Stimulated activated CD8-positive, alpha-beta memory T cell treated with anti-CD3 and anti-CD28 coated beads, Interleukin-15, amount 100 ng/mL, for 4 hours (primary cell): ENCODE measurements at places on chromosomes 12 and 14.

GRCh38 chr12:69570545-69571399 lies 14.5 kb upstream of the CCT2 start:
- no peak for DNase-seq

DNA sequence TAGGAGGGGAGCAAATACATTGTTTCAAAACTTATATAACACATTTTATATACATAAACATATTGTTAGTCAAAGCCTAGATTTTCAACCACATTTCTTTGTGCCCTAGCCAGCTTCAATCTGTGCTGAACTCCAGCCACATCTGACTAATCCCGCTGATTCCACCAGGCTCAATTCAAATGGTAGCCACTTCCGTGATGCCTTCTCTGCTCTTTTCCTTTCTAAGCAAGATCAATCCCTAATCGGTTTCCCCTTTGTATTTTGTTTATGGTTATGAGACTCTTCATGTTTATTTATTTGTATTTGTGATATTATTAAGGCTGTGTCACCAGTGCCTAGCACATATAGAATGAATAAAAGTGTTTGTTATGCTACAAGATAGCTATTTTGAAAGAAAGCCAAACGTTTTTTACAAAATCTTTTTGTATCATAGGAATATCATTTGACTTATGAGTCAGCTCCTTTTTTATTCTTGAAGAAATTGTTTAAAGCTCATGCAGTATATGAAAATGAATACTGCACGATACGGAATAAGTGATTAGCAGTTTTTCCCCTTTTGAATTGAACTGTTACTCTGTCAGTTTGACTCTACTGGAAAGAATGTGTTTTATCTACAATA lies 110.2 kb downstream of the PLEKHA5 start:
- DNase-seq = no peak

DNA sequence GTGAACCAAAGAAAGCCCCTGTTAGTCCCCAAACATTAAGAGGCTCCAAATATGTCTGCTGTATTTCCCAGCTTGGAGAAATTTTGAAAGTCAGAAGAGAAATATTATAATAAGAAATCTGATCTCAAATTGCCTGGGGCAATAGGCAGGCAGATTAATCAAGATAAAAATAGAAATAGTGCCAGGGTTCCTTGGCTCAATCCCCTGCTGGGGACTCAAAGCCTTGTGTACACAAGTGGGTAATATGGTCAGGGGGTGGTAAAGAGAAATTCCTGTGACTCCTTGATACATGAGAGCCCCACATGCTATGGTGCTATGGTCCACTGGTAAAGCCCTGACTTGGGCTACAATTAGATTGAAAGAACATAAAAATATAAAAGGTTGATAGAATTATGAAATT lies 41.3 kb upstream of the ARID2 start:
- no peak for DNase-seq

GRCh38 chr14:31070431-31070830 lies 44.3 kb upstream of the STRN3 start:
- no peak for DNase-seq

GRCh38 chr12:38919191-38919590 lies 13.8 kb upstream of the CPNE8 start:
- no peak for DNase-seq

DNA sequence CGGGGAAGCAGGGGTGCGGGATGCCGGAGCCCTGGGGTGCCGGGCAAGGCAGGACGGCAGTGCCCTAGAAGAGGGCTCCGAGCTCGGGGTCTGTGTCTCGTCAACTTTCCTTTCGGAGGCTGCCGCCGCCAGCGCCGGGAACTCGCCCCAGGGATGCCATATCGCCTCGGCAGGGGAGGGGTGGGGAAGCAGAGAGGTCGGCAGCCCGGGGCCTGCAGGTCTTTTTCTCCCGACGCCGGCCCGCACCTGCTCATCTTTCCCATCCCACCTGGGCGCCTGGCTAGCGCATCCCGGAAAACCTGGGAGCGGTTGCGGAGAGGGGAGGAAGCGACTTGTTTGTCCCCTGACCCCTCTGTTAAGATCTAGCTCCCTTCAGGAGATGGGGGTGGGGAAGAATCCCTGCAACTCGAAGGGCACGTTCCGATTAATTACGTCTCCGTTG lies 547 bp downstream of the CNTN1 start:
- DNase-seq = no peak

DNA sequence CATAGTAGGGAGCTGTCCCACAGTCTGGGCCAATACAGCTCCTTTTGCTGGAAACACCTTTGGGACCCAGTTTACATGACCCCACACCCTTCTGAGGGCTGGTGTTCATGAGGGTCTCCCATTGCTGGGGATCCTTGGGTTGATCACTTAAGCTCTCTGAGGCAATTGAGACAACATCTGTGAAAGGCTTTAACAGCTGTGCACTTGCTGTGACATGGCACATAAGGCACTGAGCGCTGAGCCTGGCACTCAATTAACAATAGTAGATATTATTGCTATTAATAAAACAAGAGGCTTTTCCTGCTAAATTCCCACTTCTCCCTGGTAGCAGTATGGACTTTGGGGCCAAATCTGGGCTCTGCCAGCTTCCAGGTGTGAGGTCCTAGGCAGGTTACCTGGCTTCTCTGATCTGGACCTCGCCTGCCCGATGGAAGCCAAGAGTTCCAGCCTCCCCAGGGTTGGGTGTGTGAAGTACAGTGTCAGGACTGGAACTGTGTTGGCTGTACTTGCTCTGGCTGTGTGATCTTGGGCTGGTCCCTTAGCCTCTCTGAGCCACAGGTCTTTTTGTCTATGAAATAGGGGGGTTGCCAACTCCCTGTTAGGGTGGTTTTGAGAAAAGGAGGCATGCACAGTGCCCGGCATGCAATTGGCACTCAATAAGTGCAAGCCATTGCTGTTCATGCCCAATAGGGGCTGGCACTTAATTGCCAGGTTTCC lies 3.1 kb downstream of the SH2B3 start:
- no peak for DNase-seq

DNA sequence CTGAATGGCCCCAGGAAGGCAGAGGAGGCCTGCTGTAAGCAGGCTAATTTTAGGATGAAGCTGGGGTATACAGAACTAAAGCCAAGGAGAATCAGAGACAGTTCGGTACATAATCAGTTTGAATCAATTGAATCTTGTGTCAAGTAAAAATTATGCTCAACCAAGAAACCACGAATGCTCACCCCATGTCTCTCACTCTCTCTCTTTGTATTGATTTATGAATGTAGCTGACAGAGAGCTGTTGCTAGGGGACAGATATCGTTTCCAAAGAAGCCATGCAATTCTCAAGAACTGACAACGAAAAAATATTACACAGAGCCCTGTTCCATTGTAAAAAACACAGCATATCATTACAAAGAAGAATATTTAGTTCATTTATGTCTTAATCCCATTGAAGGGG lies 151.1 kb upstream of the PKP2 start:
- no peak for DNase-seq
